Common myeloid progenitor, CD34-positive (primary cell): ENCODE measurements at places on chromosomes 3 and 15.

DNA sequence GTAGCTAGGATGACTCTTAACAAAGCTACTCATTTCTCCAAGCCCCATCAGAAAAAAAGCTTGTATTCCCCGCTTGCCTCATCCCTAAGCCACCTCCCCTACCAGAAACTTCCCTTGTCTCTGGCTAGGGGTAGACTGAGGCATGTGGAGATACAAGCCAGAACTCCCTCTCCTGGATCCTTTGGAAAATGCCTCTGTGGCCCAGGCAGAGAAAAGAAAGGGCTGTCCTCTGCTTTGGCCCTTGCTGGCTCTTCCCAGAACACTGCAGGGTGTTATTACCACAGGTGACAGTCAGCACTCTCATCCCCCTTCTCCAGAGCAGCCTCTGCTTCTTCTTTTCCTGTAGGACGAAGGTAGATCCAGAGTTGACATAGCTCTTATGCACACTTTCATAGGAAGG, 15.2 kb downstream of the RMDN3 start:
- DNase-seq = no peak

DNA sequence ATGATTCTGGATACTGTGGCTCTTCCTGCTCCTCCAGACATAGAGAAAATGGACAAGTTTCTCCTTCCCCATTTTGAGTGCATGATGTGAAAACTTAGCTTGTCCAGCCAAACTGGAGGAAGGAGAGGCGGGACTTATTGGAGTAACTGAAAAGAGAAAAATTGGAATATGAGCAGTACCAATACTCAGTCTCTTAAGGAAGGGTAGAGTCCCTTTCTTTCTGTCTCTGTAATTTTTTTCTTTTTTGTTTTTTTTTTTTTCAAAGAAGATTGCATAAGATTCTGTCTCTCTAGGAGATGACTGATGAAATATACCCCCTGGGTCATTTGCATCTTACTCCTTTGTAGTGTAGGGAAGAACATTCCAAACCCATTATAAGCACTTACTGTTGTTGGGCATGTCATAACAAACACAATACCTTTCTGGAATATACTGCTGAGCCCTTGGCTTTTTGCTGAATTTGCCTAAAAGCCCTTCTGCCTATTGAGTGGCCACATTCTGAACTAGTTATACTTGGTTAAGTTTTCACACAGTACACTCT, 498.1 kb upstream of the TPRG1 start:
- no peak for DNase-seq

- no peak for DNase-seq
Observed at GRCh38 chr3:62199126-62199525, 174.2 kb downstream of the FEZF2 start.

DNA sequence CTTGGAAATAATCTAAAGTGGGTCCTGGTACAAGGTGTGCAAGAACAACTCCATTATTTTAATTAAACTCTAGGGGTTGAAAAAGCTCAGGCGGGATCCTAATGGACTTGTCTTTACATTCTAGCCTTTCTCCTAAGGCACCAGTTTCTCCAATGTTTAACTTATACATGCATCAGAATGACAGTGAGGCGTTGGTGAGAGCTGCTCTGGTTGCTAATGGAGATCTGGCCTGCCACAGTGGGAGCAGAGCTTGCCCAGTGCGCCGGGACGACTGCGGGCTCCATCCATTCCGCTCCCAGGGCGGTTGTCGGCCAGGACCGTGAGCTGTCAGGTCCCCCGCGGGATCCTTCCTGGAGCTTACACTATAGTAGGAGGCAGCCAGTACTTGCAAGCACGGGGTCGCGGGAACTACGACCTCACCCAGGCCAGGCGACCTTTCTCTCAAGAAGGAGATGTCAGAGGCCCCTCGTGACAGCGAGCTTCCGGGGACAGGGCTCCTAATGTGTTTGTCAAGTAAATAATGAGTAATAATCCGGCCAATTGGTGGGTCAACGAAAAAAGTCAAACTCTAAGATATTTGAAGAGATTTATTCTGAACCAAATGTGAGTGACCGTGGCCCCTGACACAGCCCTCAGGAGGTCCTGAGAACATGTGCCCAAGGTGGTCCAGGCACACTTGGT, 991 bp upstream of the HIGD1A start:
- no peak for DNase-seq

- DNase-seq = no peak
Observed at GRCh38 chr15:80562033-80562432, 133.1 kb upstream of the ABHD17C start.

DNA sequence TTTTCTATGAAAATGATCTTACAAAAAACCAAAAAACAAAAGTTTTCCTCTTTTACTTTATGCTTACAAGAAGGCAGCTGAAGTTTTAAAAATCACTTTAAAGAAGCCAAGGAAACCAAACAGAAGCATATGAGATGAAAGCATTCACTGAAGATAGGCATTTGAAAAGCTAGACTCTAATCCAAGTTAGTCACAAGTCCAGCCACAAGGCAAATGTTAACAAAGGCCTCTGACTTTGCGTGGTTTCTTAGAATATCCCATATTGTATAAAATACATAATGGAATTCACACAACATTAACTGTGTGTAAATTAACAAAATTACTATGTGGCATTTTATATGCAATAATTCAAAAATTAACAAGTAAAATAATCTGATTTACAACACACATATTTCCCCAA, 17.7 kb downstream of the MRPL3 start:
- DNase-seq = no peak

GRCh38 chr3:50486219-50486888, 17.1 kb downstream of the CACNA2D2 start:
- DNase-seq = no peak

GRCh38 chr3:18223974-18224373, 201.2 kb downstream of the SATB1 start:
- DNase-seq = peak; percentile 9

- no peak for DNase-seq
Observed at GRCh38 chr3:156518726-156519125, 36.2 kb downstream of the SSR3 start.

GRCh38 chr3:186257866-186258265, 104.2 kb downstream of the DGKG start:
- no peak for DNase-seq

DNA sequence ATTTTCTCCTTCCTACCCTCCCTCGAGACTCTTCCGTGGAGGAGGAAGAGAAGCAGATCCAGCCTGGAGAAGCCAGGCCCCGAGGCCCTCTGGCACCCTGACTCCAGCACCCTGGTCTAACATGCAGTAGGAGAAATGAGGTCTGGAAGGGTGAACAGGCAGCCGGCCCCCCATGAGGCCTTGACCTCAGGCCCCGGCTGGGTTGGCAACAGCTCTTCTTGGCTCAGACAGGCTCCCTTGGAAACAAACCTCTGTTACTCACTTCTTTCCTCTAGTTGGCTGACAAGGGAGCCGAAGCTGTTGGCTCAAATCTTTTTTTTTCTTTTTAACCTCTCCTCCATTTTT, 73.4 kb downstream of the CPN2 start:
- DNase-seq = no peak

GRCh38 chr3:175336406-175337133, 477.4 kb downstream of the NAALADL2 start:
- DNase-seq = no peak
